ENCODE measurements at places on chromosomes 3 and 15.

GRCh38 chr3:6928064-6928463, 67.1 kb downstream of the GRM7 start:
- peak; percentile 67 for DNase-seq

DNA sequence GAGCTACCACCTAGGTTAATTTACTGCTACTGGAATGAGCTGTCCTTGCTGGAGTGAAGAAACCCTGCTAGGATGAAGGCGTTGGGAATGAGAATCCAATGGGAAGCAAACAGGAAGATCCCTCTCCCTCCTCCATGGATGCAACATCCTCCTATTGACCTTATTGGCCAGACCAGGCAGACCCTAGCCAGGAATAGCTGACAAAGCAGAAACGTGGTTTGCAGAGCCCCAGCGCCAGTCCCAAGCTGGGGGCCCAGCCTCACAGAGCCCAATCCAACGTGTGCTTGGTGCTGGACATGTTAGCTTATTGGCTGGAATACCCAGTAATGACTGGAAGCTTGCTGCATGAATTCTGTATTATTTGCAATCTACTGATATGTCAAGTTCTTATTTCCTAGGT, 273.1 kb downstream of the LRTM1 start:
- no peak for DNase-seq

- DNase-seq = no peak
Measured at GRCh38 chr3:55860049-55860721, 373.1 kb upstream of the WNT5A start.

DNA sequence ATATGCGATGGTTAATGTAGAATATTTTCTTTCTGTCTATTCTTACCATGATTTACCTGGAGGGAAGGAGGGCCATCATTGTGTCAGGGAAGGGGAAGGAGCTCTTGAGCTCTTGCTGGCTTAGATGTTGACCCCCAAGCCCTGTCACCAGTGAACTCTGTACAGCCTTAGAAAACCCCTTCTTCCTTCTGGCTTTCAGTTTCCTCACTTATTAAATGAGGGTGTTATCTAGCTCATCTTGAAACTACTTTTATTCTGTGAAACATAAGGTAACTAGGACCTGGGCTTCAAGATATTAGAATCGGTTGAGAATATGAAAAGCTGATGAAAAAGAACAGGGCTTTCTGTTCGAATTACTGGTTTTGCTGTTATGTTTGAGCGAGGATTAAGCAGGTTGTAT, 25.1 kb upstream of the UTS2B start:
- no peak for DNase-seq

GRCh38 chr15:85925649-85926237, 131.0 kb upstream of the KLHL25 start:
- no peak for DNase-seq

DNA sequence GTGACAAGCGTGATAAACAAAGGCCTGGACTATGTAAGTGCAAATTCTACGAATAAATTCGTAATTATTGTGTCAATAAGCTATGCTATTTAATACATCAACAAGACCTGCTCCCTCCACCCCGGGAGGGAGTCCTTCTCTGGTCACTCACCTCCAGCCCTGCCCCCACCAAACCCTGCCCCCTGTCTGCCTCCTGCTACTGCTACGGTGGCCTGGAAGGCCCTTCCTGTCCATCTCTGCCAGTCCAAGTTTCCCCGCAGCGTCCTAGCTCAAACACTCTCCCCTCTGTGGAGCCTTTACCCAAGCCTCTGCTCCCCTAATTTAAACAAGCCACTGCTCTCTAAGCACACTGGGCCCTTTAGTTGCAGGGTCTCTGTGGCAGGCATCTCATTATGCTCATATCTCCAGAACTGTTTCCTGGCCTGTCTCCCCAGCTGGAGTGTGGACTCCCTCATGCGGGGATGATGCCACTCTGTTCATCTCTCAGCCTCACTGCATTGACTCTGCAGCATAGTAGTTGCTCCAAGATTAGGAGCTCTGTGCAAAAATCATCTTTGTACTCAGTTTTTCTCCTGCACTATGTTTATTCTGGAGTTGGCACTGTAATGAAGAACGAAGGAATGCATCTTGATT, 241.2 kb downstream of the NTRK3 start:
- no peak for DNase-seq

- DNase-seq = no peak
Measured at GRCh38 chr15:52056001-52056400, 37.0 kb downstream of the MAPK6 start.

- no peak for DNase-seq
Measured at GRCh38 chr3:94626573-94626972, 563.7 kb downstream of the NSUN3 start.

DNA sequence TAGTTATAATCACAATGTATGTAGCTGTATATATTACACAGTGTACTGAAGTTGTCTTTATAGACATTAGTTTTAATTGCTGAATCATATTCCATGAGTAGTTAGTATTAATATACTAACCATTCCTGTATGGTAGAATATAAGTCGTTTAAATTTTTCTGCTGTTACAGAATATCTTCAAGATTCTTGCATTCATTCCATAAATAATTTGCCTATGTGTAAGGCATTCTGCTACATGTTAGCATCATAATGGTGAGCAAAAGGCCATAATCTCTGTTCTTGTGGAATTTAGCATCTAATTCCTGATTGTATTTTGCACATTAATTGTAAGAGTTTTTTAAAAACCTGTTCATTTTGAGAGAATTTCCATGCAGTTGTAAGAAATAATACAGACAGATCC, 14.1 kb downstream of the GYG1 start:
- DNase-seq = no peak

- DNase-seq = peak; percentile 98
Measured at GRCh38 chr3:100269410-100270214, 8.8 kb downstream of the TBC1D23 start.

- no peak for DNase-seq
Measured at GRCh38 chr3:45844616-45845015, 2.7 kb upstream of the LZTFL1 start.

DNA sequence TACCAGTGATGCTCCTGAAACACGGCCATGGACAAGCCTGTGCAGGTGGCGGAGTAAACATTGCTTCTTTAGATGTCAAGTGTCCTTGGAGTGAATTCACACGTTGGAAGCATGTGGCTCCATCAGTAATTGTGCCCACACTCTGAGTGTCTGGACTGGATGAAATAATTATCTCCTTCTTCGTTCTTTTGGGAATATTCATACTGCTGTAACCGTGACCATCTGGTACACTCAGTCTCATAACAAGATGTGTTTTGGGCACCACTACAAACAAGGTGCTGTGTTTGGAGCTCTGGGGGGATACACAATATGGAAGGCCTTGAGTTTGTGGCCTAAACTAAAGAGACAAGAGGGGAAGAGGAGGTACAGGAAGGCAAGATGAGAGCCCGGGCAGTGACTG, 165.6 kb downstream of the APBA2 start:
- DNase-seq = no peak

- DNase-seq = no peak
Measured at GRCh38 chr15:41653760-41654159, 6.4 kb upstream of the MGA start.

GRCh38 chr3:129738172-129738571, 131.7 kb upstream of the PLXND1 start:
- DNase-seq = no peak

GRCh38 chr15:77568973-77569728, 63.6 kb downstream of the LINGO1 start:
- DNase-seq = no peak

DNA sequence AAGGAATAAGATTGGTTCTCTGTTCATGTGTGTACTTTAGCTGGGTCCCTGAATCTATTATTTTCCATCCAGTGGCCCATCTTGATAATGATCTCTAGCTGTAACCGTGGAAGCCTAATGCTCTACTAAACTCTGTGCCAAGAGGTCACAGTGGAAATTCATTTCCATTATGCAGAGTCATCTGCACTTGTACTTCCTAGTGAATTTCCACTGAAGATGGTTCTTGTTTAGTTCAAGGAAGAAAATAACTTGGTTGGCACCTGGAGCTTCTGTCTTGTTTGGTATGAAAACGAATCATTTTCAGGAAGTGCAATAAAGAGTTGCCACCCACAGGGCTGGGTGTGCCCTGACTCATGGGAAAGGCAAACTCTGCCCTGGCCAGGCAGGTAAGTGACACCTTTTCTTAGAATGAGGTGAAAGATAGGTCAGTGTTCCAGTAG, 10.3 kb downstream of the LPP start:
- no peak for DNase-seq

- peak; percentile 42 for DNase-seq
Measured at GRCh38 chr3:161560008-161560637, 63.5 kb downstream of the OTOL1 start.

DNA sequence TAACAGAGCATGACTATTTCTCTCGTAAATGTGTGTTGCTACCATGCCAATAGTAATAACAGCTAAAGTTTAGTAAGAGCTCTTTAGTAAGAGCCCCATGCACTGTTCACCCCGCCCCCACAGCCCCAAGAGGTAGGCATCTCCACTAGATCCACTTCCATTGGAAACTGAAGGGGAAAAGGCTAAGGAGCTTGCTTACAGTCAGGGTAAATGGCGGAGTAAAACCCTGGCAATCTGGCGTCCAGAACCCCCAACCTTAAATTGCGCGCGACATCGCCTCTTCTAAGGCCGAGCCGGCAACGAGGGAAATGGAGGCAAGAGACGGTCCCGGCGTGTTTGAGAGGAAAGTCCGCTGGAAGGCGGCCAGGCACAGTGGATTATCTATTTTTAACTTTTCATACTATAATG, 654 bp upstream of the C3orf38 start:
- no peak for DNase-seq

- peak; percentile 12 for DNase-seq
Measured at GRCh38 chr15:77836121-77836692, 203.5 kb upstream of the LINGO1 start.

DNA sequence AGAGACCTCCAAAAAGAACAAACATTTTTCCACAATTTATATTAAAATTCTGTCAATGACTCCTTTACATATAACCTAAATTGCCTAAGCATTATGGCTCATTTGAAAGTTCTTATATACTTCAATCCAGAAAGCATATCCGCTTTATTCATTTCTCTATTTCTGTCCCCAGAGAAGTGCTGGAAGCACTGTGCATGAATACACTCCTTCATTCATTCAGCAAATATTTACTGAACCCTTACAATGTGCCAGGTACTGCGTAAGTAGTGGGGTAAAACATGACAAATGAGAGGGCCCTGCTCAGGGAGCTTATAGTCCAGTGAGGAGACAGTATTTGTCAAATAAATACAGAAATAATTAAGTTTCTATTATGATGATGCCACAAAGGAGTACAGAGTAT, 3.3 kb downstream of the PDCD10 start:
- DNase-seq = no peak

GRCh38 chr15:39874890-39875549, 45.0 kb downstream of the GPR176 start:
- DNase-seq = no peak

DNA sequence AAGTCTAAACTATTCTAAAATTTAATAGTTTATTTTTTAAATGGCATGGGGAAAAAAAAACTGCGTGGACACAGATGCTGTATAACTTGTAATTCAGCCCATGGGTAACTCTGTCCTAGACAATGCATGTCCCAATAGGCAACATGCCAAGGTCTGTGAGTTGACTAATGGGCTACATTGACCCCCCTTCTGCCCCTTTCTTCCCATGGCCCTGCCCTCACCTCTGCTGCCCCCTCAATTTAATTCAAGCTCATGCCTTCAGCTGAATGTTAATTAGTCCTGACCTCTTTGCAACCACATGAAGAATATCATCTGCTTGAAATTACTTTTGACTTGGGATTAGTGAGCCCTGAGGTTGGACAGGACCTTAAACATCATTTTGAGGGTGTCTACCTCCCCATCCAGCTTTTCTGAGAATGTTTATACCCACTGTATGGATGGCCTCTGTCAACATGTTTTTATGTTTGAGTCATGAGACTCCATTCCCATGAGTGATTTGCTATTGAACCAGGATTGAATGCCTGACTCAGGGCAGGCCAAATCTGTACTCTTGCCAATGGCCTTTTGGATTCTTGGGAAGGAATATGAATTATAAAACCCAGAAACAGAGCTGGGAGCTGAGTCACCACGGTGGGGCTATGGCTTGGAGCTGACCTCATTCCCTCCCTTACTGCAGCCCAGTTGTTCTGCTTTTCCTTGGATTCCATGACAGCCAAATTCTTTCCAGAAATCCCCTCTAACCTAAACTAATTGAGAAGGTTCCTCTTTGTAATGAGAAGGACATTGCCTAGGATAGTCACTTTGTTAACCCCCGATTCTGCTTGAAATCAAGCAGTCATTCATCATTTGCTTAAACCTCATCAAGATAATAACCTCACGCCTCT, 33.5 kb upstream of the PDE8A start:
- DNase-seq = peak; percentile 94

DNA sequence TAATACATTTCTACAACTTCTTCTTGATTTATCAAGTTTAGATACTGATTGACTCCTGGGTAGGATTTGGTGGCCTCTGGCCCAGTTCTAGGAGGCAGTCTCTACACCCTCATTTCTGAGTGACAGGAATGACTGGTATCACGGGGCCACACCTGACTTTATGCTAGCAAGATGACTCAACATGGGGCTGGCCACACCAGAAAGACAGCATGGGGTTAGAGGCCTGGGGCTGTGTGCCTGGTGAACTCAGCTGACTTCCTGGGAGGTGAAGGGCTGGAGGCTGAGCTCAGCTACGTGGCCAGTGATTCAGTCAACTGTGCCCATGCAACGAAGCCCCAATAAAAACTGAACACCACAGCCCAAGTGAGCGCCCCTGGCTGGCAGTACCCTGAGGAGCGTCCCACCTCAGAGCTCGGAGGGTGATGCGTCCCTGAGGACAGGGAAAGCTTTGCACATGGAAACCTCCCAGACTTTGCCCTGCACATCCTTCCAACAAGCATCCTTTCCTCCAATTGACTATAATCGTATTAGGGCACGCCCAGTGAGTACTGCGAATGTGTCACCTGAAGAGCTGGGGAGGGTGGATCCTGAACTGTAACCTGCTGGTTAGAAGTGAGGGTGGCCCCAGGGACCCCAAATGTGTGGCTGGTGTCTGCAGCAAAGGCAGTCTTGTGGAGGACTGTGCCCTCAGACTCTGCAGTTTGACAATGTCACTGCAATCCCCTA, 57.2 kb downstream of the NIPA2 start:
- DNase-seq = no peak

- no peak for DNase-seq
Measured at GRCh38 chr3:58299839-58300516, 6.1 kb upstream of the RPP14 start.

DNA sequence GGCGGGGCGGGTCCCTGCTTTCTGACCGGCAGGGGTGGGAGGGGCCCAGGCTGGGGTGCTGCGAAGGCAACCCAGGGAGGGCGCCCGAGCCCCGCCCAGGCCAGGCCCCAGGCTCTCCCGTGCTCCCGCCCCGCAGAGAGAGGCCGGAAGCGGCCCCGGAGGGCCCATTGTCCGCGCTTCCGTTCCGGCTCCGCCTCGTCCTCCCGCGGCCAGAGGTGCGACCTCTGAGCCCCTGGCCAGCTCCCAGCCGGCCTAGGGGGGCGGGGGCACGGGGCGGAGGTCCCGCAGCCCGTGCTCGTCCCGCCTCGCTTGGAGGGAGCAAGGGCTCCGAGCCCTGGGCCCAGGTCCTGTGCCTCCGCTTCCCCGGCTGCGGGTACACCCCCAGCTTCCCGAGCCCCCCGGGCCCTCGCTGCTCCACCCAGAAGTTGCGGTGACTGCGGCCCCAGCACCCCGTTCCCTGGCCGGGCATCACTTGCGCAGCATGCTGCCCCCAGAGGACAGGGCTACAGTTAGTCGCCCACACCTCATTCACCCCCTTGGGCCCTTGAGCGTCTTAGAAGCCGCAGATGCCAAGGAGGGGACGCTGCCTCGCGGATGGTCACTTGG, 20.4 kb upstream of the PLXND1 start:
- no peak for DNase-seq

GRCh38 chr3:61768284-61769037, 207.1 kb downstream of the PTPRG start:
- DNase-seq = no peak

GRCh38 chr3:187247398-187247797, 44.1 kb downstream of the MASP1 start:
- no peak for DNase-seq
